Neural progenitor cell (in vitro differentiated cells): ENCODE measurements at places on chromosomes 2 and 18. TPM values are rescaled to one million over a fixed set of nuclear protein-coding genes. Genes with fewer than 3 reads are reported as not detected.

The APCDD1 gene
- 1.9 and 4.7 TPM in 2 replicates for total RNA-seq

The FRZB gene
- total RNA-seq: 69.0 and 72.8 TPM in 2 replicates

The NEB gene
- total RNA-seq: 0.49 and 0.53 TPM in 2 replicates

The ELOA2 gene
- total RNA-seq: not detected in 2 replicates

The GNLY gene
- total RNA-seq: 0.65 TPM in 1 of 2 replicates, not detected in the other

The MAP3K19 gene
- not detected in 2 replicates for total RNA-seq

The ASIC4 gene
- 0.26 and 2.4 TPM in 2 replicates for total RNA-seq

The SPATA3 gene
- not detected in 2 replicates for total RNA-seq

The METTL5 gene
- 98.5 and 146 TPM in 2 replicates for total RNA-seq

The PLEK gene
- not detected in 2 replicates for total RNA-seq

The CABYR gene
- total RNA-seq: 12.0 and 14.2 TPM in 2 replicates

The OTOS gene
- not detected in 2 replicates for total RNA-seq

GRCh38 chr2:8983571-8983970, 19.9 kb downstream of the MBOAT2 start:
- peaks cover 35% of the 10 kb centered on the region for H3K4me1 ChIP-seq
- DNase-seq: no peak
- H3K36me3 ChIP-seq: no peaks in the 10 kb centered on the region
- H3K27ac ChIP-seq: no peak overlapping the region
- no peak overlapping the region for H3K4me3 ChIP-seq

- H3K36me3 ChIP-seq: peaks cover 28% of the 10 kb centered on the region
- H3K27ac ChIP-seq: peak overlapping the region; percentile 97
- H3K4me1 ChIP-seq: peaks cover 19% of the 10 kb centered on the region
- DNase-seq: peak; percentile 25
- H3K4me3 ChIP-seq: peak overlapping the region; percentile 95
These were observed 679 bp downstream of the CLK1 start for GRCh38 chr2:200863782-200864175.

- H3K36me3 ChIP-seq: no peaks in the 10 kb centered on the region
- H3K27ac ChIP-seq: no peak overlapping the region
- DNase-seq: peak; percentile 9
These were observed 330.7 kb downstream of the MTX2 start for GRCh38 chr2:176599796-176600485.

GRCh38 chr2:6728156-6728555, 137.6 kb downstream of the CMPK2 start:
- no peak overlapping the region for H3K4me3 ChIP-seq
- no peaks in the 10 kb centered on the region for H3K27me3 ChIP-seq
- no peaks in the 10 kb centered on the region for H3K36me3 ChIP-seq
- no peaks in the 10 kb centered on the region for H3K4me1 ChIP-seq
- no peak for DNase-seq

DNA sequence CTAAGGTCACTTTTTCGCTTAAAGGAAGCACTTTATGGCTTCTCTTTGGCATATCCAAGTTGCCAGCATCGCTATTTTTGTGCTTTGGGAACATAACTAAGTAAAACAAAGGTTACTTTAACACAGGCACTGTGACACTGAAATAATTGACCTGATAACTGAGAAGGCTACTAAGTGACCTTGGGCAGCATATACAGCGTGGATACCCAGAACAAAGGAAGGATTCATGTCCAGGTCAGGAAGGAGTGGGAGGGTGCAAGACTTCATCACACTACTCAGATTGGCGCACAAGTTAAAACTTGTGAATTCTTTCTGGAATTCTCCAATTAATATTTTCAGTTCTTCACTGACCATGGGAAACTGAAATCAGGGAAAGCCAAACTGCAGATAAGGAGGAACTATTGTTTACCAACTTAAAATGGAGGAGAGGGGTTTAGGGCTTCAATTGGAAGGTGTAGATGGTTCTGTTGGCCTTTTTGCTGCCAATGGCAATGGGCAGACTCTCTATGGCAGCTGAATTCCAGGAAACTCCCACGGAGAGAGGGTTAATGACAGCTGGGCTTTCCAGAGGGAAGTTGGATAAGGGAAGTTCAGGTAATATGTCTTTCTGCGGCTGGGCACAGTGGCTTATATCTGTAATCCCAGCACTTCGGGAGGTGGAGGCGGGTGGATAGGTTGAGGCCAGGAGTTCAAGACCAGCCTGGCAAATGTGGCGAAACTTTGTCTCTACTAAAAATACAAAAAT, 45.3 kb downstream of the COMMD1 start:
- no peak for DNase-seq
- no peaks in the 10 kb centered on the region for H3K4me1 ChIP-seq
- no peaks in the 10 kb centered on the region for H3K27me3 ChIP-seq
- H3K36me3 ChIP-seq: no peaks in the 10 kb centered on the region

GRCh38 chr18:57014772-57015413, 132.0 kb upstream of the BOD1L2 start:
- DNase-seq: no peak
- peaks cover 15% of the 10 kb centered on the region for H3K4me1 ChIP-seq
- H3K27me3 ChIP-seq: no peaks in the 10 kb centered on the region
- no peaks in the 10 kb centered on the region for H3K36me3 ChIP-seq
- no peak overlapping the region for H3K27ac ChIP-seq
- no peak overlapping the region for H3K4me3 ChIP-seq

- no peak overlapping the region for H3K27ac ChIP-seq
- no peaks in the 10 kb centered on the region for H3K36me3 ChIP-seq
- no peak for DNase-seq
- no peaks in the 10 kb centered on the region for H3K4me1 ChIP-seq
- no peak overlapping the region for H3K4me3 ChIP-seq
- H3K27me3 ChIP-seq: no peaks in the 10 kb centered on the region
These were observed 121.1 kb upstream of the PID1 start for GRCh38 chr2:229392196-229392595.

GRCh38 chr2:45867349-45867748, 215.9 kb downstream of the PRKCE start:
- no peaks in the 10 kb centered on the region for H3K4me1 ChIP-seq
- DNase-seq: no peak
- no peaks in the 10 kb centered on the region for H3K36me3 ChIP-seq

- no peak for DNase-seq
- H3K4me1 ChIP-seq: peaks cover 10% of the 10 kb centered on the region
These were observed 197.1 kb downstream of the ALK start for GRCh38 chr2:29724282-29724681.

DNA sequence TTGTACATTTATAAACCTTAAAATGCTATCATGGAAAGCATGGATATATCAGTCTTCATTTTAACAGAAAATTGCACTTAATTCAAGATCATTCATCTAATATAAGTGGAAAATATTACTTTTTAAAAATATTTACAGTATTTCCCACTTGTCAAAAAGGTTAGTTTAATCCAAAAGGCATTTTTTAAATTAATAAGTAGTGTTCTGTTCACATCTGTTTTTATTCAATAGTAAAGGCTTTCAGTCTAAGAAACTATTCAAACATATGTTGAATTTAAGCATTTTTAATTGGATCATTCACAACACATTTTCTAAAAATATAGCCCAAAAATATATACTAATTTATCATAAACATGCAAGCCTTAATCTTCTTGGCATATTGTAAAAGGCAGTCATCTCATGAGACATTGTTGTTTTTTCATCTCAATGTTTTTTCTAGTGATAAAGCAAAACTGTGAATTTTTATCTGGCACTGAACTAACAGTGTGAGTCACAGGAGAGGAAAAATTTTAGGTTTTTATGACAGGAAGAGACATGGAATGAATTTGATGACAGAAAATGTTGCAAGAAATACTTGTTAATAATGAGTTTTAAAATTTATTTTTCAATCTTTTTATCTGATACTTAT, 1642.5 kb upstream of the TMEFF2 start:
- no peak overlapping the region for H3K27ac ChIP-seq
- H3K4me3 ChIP-seq: no peak overlapping the region
- H3K27me3 ChIP-seq: no peaks in the 10 kb centered on the region
- no peaks in the 10 kb centered on the region for H3K4me1 ChIP-seq

DNA sequence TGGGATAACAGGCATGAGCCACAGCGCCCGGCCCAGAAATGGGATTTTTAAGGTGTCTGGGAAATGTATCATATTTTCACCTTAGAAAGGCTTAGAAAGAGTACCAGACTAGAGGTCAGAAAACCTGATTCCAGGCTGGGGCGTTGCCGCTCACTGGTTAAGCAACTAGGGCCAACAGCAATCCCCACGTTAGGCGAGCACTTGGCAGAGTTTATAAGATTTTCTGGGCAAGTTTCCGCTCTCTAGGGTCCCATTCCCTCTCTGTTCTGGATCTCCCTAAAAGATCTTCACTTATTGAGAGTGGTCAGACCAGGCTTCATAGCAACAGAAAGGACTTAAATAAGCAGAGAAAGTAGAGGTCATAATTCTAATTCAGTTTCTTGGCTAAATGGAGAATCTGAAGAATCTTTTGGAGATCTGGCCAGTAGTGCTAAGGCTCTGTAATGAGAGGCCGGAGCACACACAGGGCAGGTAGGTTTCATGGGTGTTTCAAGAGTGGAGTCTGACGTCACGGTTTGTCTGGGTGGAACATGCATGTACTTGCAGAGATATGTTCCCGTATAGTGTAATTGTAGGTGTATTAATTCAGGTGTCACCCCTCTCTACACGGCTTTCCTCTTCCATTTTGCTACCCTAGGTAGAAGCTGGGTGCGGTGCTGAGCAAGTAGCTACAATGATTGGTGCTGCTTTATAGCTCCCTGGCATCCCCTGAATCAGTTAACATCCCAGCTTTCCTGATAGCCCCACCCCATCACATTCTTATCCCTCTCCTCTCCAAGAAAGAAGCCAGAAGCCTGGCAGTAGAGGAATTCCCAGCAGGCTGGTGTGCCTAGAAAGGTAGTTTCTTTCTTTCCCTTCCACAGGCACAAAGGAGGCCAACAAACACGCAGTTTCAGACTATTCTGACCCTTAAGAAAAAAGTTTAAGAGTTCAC, 4.4 kb upstream of the SMAD7 start:
- H3K4me3 ChIP-seq: no peak overlapping the region
- peaks cover 75% of the 10 kb centered on the region for H3K27me3 ChIP-seq
- H3K36me3 ChIP-seq: no peaks in the 10 kb centered on the region

DNA sequence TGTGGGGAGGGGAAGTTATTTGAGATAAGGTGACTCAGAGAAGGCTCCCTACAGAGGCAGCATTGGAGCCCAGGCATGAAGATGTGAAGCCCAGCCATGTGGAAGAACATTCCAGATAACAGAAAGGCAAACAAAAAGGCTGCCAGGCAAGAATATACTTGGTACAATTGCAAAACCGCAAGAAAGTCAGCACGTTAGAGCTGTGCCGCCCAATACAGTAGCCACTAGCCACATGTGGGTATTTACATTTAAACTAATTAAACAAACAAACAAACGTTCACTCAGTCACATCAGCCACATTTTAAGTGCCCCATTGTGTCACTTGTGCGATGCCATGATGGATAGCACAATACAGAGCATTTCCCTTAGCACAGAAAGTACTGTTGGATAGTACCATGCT, 179.6 kb downstream of the SATB2 start:
- H3K27me3 ChIP-seq: no peaks in the 10 kb centered on the region
- H3K36me3 ChIP-seq: no peaks in the 10 kb centered on the region
- peak; percentile 12 for DNase-seq
- peaks cover 4% of the 10 kb centered on the region for H3K4me1 ChIP-seq

DNA sequence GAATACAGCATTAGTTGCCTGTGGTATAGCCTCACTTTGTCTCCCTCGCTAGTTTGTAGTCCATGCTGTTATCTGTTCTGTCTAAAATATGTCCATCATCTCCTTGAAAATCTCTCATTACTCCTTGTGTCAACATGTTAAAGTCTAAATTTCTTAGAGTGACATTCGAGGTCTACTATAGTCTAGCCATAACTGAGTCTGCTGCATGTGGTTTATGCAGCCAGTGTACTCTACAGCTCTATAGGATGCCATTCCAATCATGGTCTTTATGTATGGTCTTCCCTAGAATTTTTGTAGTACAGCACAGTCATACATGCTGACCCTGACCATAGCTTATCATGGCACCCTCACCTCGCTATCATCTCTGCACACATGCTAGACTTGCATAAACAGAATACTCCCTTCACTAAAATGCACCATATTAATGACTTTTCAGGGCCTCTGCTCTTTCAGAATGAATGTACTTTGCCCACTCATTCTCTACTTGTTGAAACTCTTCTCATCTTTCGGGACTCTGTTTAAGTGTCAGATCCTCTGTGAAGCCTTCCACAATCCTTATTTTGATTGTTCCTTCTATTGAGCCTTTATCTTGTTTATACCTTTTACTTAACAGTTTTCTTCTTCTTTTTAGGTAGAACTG, 12.8 kb downstream of the TANK start:
- DNase-seq: no peak
- no peaks in the 10 kb centered on the region for H3K4me1 ChIP-seq
- H3K27ac ChIP-seq: no peak overlapping the region
- H3K36me3 ChIP-seq: peaks cover 3% of the 10 kb centered on the region

- H3K27ac ChIP-seq: no peak overlapping the region
- no peaks in the 10 kb centered on the region for H3K27me3 ChIP-seq
- H3K4me1 ChIP-seq: no peaks in the 10 kb centered on the region
- no peak for DNase-seq
- no peaks in the 10 kb centered on the region for H3K36me3 ChIP-seq
These were observed 68.9 kb upstream of the LTBP1 start for GRCh38 chr2:32877587-32878510.

DNA sequence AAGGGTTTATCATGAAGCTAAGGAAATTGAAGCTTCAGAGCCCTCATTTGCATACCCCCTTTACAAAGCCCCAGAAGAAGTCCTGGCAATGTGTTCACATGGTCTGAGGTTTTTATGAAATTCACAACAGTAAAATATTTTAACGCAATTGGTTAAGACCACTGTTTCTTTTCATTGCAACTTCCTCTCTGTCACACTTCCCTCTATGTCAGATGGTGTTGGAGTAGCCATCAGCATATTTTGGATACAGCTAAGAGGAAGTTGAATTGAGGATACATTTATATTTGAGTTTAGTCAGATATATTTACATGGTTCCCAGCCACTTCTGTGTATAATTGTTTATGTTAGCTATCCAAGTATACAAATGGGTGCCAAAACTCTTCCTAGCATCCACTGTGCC, 170.0 kb downstream of the TXNL1 start:
- H3K4me1 ChIP-seq: no peaks in the 10 kb centered on the region
- no peaks in the 10 kb centered on the region for H3K27me3 ChIP-seq
- no peak overlapping the region for H3K4me3 ChIP-seq
- DNase-seq: no peak
- H3K27ac ChIP-seq: no peak overlapping the region

DNA sequence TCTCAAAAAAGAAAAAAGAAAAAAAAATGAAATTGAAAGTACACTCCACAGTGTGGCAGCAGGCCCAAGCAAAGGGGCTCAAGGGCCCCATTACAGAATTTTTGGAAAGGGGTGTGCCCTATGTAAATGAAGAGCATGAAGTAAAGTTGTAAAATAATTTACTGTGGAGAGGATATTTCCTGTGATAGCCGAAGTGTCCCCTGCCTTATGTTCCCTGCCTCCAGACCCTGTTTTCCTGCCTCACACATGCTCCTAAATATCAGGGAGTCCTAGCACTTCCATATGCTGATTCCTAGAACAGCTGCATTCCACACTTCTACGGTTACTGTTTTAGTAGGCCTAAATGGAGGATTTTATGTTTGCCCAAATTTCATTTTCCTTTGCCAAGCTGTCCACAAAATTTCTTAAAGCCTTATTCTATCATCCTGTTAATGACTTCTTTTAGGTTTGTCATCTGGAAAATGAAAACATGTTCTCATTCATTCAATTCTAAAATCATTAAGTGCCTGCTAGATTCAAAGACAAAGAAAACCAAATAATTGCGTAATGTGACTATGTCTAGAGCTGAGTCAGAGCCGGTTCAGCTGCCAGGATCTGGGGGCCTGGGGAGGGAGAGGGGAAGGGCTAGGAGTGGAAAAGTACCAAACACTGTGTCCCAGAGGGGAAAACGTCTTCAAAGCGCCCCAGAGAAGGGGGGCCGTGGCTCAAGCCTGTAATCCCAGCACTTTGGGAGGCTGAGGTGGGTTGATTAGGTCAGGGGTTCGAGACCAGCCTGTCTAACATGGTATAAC, 25.9 kb upstream of the IMPA2 start:
- no peak for DNase-seq
- peaks cover 9% of the 10 kb centered on the region for H3K4me1 ChIP-seq
- no peaks in the 10 kb centered on the region for H3K27me3 ChIP-seq
- no peaks in the 10 kb centered on the region for H3K36me3 ChIP-seq
- no peak overlapping the region for H3K4me3 ChIP-seq
- no peak overlapping the region for H3K27ac ChIP-seq
